ENCODE measurements at places on chromosomes 11 and 22.

GRCh38 chr22:21849489-21849888 is 18.0 kb downstream of the MAPK1 start:
- DNase-seq: no peak

DNA sequence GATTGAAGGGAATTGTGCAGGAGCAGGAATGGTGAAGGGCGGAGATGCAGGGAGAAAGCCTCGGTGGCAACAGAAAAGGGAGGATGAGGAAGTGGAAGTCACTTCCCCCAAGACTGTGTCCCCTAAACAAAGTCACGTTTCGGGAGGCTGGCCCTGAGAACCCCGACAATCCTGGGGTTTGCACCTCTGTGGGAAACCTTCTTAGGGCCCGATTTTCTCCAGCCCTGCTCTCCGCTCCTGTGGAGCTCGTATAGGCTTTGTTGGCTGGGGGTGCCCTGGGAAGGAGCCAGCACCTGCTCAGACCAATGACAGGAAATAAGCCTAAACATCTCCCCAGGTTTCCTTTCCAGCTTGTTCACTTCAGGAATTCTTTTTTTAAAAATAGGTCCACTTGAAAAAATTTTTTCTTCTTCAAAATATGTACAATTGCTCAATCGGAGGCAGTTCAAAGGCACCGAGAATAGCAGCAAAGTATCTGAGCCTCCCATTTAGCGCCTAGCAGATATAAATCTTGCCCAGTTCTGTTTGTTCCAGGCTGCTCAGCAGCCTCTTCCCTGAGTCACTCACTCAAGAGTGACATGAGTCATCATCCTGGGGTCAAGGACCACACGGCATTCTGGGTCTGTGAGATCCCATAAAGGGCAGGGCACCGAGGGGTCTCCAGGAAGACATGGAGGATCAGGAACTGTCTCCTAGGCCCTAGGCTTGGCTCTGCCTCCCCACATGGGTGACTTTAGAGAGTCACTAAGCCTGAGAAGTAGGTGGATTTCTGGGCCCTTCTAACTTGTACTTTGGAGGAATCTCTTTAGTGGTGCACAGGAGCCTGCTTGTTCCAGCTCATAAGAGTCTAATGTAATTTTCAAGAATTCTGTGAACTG is 34.0 kb downstream of the IRAG1 start:
- DNase-seq: peak; percentile 0

DNA sequence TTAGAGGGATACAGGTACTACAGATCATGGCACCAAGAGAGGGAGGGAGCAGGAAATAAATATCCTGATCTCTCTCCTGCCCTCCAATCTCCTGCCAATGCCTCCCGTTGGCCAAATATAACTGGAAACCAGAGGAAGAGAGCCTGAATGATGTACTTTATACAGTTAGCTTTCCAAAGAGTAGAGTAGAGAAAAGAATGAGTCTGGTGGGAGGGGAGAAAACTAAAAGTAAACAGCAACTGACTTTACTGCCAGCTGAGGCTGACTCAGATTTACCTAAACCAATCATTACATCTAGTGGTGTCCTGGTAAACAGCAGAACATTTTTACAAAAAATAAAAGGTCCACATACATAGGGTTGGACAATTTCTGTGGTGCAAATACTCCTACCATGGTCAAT is 5.1 kb downstream of the MPZL3 start:
- no peak for DNase-seq

DNA sequence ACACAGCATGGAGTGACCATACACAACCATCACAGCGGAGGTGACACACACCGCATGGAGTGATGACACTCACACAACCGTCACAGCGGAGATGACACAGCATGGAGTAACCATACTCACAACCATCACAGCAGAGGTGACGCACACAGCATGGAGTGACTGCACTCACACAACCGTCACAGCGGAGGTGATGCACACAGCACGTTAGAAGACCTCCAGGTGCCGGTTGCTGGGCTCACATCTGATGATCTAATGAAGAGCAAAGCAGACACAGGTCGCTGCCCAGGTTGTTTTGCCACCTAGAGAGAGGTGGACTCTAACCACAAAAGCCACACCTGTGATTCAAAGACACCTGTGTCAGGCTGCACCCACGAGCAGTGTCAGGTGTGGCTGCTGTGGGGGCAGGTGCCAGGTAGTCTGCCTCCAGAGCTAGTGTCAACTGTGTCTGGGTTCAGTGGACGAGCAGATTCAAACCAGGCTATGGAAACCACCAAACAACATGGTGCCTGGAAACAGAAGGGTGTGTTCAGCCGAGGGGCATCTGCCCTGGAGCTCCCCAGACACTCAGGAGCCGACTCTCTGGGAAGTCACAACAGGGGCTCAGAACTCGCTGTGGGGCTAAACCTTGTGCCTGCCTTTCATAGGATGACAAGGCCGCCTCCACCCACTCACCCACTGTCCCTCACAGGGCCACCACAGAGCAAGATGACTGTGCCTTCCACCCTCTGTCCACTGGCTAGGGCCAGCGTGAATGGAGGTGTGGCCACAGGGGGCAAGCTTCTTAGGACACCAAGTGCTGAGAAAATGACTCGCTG is 608.2 kb downstream of the TBC1D22A start:
- no peak for DNase-seq

DNA sequence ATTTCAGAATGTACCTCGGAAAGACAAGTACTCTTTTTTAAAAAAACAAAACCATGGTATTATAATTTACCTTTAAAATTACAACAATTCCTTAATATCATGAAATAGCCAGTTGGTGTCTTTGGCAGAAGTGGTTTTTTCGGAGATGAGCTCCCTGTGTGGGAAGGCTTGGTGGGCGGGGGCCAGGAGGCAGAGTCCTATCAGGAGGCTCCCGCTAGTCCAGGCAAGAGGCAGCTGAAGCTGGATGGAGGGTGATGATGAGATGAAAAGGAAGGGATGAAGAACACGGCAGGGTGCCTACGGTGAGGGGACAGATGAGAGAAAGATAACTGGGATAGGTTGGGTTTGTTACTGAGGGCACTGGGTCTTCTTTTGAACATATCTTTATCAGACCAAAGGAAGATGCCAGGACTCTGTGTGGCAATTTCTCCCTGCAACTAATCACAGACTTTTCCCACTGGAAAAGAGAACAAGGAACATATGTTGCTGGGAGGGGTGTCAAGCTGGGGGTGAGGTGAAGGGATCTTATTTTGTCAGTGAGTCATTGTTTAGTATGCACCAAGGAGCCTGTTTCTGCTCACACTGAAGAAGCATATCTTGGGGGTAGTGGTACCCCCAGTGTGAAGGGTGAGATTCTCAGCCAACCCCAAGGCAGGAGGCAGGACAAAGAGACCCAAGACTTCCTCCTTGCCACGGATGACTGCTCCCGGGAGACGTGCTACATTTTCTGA is 91.5 kb upstream of the YWHAH start:
- no peak for DNase-seq

DNA sequence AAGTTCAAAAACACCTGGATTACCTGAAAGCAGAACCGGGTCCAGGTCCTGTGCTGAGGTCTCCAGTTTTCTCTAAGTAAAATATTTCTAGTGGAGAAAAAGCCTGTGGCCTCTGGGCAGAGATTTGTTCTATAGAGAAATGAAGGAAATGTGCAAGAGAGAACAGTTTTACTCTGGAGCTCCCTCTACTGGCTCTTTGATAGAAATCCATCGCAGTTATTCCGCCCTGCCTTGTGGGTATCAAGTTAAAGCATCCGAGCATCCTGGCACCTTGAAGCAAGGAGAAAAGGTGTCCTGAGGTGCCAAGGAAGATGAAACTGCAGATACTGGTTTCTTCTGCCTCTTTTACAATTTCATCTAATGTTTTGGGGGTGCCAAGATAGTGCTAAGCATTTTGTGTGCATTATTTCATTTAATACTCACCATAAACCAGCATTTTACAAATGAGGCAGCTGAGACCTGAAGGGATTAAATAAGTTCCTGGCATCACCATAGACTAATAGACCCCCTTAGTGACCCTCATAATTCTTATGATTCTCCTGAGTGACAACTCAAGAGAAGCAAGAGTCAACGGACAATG is 113.1 kb upstream of the HSD17B12 start:
- DNase-seq: peak; percentile 28

- DNase-seq: no peak
Measured at GRCh38 chr22:46533070-46533833, 4.2 kb downstream of the CELSR1 start.

- DNase-seq: no peak
Measured at GRCh38 chr11:133814588-133815100, 30.7 kb downstream of the SPATA19 start.

- DNase-seq: no peak
Measured at GRCh38 chr22:31104869-31105268, 2.5 kb downstream of the SELENOM start.

GRCh38 chr11:9344061-9344680 is 29.8 kb upstream of the TMEM41B start:
- no peak for DNase-seq

DNA sequence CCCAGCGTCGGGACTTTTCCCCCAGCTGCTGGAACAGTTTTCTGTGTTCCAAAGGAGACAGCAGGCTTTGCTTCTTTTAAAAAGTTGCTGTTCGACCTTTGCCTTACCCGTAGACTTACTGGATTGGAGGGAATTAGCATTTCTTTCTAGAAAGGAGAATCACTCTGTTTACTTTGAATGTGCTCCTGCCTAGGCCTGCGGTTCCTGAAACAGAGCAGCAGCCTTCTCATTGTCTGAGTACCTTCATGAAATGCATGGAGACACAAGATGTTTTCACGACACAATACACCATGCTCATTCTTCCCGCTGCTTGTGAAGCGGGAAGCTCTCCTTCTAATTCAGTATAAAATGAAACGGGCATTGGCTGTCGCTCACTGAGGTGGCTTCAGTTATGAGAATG is 196.2 kb downstream of the TBC1D22A start:
- DNase-seq: no peak

Data from SHP77 treated with DMSO at 0.1 percent for 48 hours (cell line).